ENCODE measurements at places on chromosomes 13 and 19.

DNA sequence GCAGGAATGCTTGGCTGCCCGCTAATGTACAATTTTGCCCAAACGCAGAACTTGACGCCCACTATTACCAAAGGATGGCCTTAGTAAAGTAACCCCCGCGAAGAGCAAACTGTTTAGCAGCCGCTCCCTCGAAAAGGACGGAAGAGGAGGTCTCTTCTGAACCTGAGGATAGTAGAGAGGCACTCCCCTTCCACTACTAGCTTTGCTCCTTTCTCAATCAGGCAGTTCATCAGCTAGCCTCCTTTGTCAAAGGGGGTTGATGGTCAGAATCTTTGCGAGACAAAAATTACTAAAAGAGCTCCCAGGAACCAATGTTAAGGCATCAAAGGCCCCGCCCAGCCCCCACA lies 534 bp downstream of the CAB39L start:
- no peak for DNase-seq

DNA sequence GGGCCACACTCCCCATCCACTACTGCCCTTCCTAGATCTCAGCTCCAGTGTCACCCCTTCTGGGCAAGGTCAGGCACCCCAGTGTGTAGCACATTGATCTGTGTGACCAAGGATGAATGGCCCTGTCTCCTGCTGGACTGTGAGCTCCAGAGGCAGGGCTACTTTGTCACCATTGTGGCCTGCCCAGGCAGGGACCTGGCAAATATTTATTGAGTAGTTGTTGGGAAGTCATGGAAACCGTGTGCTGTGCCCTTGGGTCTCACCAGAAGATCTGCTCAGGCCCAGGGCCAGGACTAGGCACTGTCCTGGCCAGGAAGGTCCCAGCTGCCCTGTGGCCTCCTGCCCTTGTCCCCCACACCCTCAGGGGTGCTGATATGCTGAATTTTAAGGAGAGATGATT lies 10.5 kb downstream of the NACC1 start:
- DNase-seq: no peak

- no peak for DNase-seq
These were observed 1075.2 kb downstream of the PCDH9 start for GRCh38 chr13:66154976-66155375.

- no peak for DNase-seq
These were observed 15.2 kb downstream of the BCAT2 start for GRCh38 chr19:48795685-48796070.

GRCh38 chr19:49120868-49121267 lies 1.5 kb downstream of the PPFIA3 start:
- no peak for DNase-seq

DNA sequence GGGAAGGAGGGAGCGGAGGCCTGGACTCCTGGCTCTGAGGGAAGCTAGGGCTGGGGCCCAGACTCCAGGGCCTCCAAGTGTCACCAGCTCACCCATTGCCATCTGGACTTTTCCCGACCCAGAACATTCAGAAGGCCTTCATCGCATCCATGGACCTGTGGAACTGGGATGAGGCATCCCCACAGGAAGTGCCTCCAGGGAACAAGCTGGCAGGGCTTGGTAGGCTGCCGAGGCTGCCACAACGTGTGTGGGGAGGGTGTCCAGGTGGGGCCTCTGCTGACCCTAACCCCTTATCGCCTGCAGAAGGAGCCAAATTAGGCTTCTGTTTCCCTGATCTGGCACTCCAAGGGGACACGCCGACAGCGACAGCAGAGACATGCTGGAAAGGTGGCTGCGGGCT lies 767 bp downstream of the ETV2 start:
- no peak for DNase-seq

GRCh38 chr19:10839114-10840050 lies 3.4 kb upstream of the TMED1 start:
- no peak for DNase-seq

GRCh38 chr13:22506096-22506691 lies 674.6 kb upstream of the SGCG start:
- no peak for DNase-seq

- DNase-seq: no peak
These were observed 74.8 kb downstream of the SLC7A1 start for GRCh38 chr13:29520671-29521070.

- no peak for DNase-seq
These were observed 1.7 kb downstream of the TBXA2R start for GRCh38 chr19:3604987-3605343.

- no peak for DNase-seq
These were observed 118.5 kb downstream of the ABCC4 start for GRCh38 chr13:95182570-95183265.

GRCh38 chr19:35154525-35155406 lies at the start of gene FXYD5:
Gene FXYD5 (plus strand): TSS chr19:35154735. CDS start chr19:35155551, 816 bp downstream.
- peak; percentile 36 for DNase-seq

DNA sequence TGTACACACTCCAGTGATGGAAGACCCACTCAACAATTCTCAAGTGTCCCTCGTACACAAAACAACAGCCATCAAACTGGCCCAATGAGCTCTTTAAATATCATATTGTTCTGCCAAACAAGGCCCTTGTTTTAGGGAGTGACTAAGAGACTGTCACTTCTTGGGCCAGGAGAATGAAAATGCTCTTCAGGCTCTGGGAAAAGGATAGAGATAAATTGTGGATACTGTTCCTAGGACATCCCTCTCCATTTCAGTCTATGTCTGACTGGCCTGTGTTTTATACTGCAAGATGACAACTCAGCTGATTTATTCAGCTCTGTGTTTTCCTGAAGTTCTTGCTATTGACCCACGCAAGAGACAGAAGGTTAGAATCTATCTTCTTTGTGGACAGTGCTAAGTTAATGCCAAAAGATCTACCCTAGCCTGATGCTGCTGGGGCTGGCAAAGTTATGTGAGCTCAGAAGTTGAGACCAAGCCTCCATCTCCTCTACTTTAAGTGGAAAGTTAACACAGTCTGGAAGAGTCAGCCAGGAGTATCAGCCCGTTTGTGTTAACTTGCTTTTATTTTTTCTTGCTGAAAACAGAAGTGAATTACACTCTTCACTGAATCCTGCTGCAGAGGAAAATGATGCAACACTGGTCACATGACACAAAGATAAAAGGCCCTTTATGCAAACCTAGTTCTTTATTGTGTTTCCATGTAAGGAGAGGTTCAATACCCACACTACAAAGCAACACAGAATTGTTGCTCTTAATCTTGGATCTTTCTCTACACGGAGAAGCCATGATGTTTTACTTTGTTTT lies 14.6 kb downstream of the FRY start:
- DNase-seq: no peak

DNA sequence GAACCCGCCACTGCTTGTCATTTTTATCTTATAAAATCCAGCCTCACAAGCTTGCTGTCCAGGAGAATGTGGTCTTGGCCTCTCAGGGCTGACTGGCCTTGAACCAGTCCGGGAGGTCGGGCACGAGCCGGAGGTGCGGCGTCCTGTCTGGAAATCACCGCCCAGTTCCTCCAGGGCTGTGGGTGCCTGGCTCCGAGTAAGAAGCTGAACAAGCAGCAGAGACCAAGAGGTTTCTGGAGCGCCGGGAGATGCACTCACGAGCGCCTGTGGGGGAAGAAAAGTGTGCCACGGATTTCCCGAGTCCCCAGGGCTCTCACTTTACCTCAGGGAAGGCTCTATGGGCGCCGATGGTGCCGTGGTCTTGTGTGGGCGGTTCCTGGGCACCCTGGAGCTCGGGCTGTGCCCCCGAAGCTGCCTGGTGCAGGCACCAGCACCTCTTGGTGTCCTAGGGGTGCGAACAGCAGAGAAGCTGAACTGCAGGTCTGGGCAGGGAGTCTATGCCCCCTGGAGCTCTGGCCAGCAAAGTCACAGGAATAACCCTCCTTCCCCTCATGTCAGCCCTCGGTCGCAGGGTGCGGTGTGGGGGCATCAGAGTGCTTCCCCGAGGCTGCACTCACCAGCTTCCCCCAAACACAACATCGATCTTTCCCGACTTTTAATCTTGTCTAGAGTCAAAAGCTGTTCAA lies 50.0 kb downstream of the GAS6 start:
- no peak for DNase-seq

DNA sequence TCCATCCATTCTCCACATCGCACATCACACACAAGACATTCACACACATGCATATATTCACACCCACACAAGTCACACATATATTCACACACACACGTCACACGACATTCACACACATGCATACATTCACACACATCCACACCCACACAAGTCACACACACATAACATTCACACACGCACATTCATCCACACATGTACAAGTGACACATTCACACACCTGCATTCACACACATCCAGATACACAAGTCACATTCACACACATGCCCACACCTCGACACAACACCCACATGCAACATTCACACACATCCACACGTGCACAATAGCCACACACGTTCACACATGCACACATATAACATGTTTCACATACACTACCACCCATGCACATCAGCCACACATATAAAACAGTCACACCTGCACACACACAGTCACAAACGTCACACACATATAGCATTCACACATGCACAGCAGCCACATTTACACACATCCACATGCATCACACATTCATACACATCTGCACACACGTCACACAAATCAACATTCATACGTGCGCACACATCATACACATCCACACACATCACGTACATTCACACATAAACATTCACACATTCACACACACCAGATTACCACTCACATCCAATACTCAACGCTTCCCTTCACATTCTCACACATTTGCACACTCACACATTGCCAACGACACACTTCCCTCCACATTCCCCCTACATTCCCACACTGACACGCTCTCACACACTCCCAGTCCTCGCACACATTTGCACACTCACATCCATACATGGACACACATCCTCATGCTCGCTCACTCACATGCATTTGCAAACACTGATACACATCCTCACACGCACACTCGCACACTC lies 41.0 kb downstream of the ANKRD10 start:
- no peak for DNase-seq

GRCh38 chr19:38561658-38562057 lies 56.1 kb downstream of the MAP4K1 start:
- no peak for DNase-seq

GRCh38 chr13:91086936-91087716 lies 260.4 kb upstream of the MIR17HG start:
- no peak for DNase-seq

DNA sequence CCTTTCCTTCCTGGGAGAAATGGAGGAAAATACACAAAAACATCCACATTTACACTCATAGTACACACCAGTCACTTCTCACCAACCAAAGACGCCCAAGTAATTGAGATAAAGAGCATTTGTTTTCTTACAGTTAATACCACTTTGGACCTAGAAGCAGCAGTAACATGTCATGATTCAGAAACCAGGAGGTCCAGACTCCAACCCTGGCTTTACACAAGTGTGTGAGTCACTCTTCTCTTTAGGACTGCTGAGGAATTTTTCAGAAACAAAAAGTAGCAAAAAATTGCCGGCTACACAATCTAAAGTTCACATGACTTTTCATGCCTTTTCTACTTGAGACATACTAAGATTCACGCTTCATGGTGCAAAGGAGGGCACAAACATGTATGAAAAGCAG lies 42.1 kb downstream of the TUBGCP3 start:
- DNase-seq: peak; percentile 20

DNA sequence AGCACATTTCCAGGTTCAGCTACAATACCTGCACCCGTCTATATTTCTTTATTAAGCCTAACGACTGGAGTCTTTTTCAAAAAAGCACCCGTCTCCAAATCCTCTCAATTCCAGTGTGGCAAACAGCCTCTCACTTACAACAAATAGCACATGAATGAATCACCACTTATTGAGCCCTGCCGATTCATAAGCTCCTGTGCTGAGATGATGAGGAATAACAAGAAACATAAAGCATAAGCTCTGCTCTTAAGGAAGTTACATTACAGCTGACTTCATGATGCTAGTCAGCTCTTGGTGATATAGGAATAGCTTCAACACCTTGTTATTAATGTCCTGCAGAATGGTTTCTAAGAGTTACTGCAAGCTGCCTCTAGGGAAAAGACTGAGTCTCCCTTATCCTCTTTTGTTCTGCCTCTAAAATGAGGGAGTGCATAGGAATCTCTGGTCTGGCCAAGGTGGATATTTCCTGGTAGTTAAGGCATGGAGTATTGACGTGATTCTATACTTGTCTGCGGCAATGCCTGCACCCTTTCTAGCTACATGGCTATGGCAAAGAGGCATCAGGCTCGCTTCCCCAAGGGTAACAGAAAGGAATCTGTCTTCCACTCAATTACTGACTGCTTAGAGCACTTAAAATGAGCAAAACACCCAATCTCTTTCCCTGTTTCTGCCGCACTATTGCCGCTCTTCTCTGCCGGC lies 195.7 kb downstream of the KLF12 start:
- peak; percentile 59 for DNase-seq
